ENCODE measurements at places on chromosomes 1 and 21.

GRCh38 chr1:219329578-219329977 lies 155.9 kb downstream of the LYPLAL1 start:
- no peak for DNase-seq

- no peak for DNase-seq
Measured at GRCh38 chr1:165575468-165576099, 31.8 kb downstream of the LRRC52 start.

- no peak for DNase-seq
Measured at GRCh38 chr1:192809307-192810252, 741 bp downstream of the RGS2 start.

DNA sequence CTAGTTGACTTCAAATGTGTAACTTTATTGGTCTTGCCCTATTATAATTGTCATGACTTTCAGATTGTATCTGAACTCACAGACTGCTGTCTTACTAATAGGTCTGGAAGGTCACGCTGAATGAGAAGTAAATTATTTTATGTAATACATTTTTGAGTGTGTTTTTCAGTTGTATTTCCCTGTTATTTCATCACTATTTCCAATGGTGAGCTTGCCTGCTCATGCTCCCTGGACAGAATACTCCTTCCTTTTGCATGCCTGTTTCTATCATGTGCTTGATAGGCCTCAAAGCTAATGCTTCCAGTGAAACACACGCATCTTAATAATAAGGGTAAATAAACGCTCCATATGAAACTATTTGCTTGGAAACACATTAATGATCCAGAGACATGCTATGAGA lies 7.3 kb downstream of the RGS4 start:
- no peak for DNase-seq

- no peak for DNase-seq
Measured at GRCh38 chr1:212873518-212873917, 15.4 kb downstream of the FLVCR1 start.

DNA sequence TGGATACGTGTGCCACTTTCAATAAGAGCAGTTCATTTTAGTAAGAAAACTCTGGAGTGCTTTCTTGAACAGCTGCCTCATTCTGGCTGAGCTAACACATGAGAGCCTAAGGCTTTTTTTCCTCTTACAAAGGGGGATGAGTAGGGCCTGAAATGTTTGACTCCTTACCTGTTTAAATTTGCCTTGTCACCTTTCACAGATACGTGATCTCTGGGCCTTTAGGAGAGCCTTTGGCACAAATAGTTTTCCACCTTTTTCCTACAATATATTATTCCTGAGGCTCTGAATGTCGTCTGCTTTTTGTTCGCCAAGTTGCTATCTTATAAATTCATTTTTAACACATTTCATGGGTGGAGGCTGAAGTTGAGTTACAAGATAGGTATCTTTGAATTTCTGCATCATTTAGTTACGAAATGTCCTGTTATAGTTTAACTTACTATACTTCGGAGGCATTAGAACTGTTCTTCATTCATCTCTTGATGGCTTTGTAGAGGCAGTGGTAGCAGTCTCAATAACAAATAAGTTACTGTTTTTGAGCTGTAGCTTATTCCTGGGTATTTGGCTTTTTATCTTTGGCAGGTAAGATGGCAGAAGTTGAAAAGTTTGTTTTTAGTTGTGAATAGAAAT lies 17.2 kb downstream of the UBAP2L start:
- no peak for DNase-seq

- no peak for DNase-seq
Measured at GRCh38 chr1:200710166-200710565, 28.5 kb upstream of the CAMSAP2 start.

- no peak for DNase-seq
Measured at GRCh38 chr1:198686069-198686728, 47.4 kb downstream of the PTPRC start.

DNA sequence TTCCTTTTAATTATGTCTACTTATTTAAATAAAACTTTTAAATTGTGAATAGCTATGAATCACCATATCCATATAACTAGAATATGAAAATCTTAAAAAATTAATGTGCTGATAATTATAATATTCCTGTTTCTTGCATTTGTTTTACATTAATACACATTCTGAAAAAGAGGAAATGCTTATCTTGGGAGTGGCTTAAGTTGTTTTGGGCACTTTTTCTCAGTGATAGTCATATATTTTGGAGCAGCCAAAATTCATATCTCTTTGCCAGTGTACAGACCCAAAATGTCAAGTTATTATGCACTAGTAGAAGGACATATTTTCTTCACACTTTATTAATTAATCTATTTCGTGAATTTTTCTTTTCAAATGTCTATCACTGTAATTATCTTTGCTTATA lies 838.5 kb downstream of the USP25 start:
- no peak for DNase-seq

All from stimulated activated CD4-positive, alpha-beta T cell treated with anti-CD3 and anti-CD28 coated beads, Interleukin-1b, Interleukin-23, amount 100 ng/mL, for 1 hour (primary cell).